ENCODE measurements at places on chromosomes 13 and 19.
A peak's percentile ranks its signal among the peaks of the same experiment; 100 is the strongest.

DNA sequence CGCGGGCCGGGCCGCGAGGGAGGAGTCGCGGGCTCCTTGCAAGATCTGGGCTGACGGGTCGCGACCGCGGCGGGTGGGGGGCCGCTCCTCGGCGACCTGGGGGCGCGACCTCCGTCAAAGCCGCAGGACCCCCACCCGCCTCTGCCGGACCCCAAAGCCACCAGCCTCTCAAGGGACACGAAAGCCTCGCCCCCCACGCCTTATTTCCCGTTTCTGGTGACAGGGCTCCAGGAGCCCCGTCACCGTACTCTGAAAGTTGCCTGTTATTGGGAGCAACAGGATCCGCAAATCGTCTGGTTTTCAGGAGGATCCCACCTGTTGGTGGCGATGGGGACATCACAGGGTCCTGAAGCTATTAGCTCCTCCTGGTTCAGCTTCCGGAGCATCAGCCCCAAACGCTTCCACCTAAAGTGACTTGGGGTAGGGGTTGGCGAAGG lies 530 bp downstream of the MAU2 start:
- DNase-seq: no peak

DNA sequence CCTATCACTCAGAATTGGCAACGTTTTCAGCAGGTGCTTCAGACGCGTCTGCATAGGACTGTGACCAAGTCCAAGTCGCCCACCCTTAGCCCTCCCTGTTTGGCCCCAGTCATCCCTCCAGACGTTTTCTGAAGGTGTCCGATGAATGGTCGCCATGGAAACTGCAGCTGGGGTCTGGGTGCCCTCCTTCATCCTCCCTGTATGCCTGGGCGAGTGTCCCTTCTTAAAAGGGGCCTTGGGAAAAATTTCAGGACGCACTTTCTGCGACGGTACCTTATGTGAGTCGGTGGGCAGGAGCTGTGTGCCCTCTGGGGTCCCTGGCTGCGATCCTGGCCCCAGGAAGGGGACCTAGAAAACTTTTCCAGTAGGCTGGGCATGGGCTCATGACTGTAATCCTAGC lies 25.1 kb downstream of the MAN2B1 start:
- no peak for DNase-seq

- DNase-seq: peak; percentile 51
These were observed 44.5 kb downstream of the TMEM255B start for GRCh38 chr13:113803409-113804016.

DNA sequence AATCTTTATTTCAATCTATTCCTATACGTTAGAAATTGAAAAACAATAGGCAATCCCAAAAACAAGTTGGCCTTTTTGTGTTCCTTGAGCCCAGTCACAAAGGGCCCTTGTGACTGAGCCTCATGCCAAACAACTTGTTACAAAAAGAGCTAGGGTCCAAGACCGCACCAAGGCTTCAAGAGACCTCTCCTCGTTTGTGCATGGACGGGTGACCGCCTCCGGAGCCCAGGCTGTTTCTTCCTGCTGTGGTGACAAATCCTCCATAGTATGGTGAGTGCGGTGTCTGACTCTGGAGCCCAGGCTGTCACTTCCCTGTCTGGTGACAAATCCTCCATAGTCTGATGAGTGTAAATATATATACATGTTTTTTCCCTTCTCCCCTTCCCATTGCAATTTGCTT lies 63.7 kb downstream of the ZNF93 start:
- DNase-seq: no peak

DNA sequence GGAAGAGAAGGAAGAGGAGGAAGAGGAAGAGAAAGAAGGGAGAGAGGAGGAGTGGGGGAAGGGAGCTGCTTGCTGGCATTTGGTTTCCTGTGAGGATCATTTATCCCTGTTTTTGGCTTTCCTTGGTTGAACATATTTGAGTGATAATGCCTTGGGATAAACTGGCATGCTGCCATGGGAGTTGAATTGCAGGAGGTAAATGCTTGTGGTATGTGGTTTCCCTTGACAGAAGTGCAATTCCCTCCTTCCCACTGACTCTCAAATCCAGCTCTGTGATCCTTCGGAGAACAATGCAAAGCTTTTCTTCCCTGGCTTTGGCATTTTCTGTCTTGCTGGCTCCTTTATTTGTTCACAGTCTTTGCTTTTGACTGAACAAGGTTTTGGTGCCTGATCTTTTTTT lies 27.2 kb upstream of the CBY2 start:
- peak; percentile 78 for DNase-seq

GRCh38 chr19:572743-573518 lies 535 bp downstream of the BSG start:
- no peak for DNase-seq

DNA sequence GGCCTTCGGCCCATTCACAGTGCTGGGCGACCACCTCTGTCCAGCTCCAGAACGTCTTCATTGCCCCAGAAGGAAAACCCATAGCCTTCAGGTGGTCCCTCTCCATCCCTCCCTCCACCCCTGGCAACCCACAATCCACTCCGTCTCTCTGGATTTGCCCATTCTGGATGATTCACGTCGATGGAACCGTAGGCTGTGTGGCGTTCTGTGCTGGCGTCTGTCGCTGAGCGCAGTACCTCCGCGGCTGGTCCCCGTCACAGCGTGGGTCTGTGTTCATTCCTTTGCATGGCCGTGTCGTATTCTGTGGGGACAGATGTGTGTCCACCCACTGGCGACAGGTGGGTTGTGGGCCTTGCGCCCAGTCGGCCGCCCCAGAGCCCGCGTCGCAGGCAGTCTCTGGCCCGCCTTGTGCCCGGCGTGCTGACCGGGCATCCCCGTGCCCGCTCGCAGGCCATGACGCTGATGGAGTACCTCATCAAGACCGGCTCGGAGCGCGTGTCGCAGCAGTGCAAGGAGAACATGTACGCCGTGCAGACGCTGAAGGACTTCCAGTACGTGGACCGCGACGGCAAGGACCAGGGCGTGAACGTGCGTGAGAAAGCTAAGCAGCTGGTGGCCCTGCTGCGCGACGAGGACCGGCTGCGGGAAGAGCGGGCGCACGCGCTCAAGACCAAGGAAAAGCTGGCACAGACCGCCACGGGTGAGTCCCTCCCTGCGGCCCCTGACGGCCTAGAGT lies 10.1 kb downstream of the EPN1 start:
- DNase-seq: peak; percentile 58

- no peak for DNase-seq
These were observed 3.1 kb downstream of the POLR1G start for GRCh38 chr19:45409557-45409920.

DNA sequence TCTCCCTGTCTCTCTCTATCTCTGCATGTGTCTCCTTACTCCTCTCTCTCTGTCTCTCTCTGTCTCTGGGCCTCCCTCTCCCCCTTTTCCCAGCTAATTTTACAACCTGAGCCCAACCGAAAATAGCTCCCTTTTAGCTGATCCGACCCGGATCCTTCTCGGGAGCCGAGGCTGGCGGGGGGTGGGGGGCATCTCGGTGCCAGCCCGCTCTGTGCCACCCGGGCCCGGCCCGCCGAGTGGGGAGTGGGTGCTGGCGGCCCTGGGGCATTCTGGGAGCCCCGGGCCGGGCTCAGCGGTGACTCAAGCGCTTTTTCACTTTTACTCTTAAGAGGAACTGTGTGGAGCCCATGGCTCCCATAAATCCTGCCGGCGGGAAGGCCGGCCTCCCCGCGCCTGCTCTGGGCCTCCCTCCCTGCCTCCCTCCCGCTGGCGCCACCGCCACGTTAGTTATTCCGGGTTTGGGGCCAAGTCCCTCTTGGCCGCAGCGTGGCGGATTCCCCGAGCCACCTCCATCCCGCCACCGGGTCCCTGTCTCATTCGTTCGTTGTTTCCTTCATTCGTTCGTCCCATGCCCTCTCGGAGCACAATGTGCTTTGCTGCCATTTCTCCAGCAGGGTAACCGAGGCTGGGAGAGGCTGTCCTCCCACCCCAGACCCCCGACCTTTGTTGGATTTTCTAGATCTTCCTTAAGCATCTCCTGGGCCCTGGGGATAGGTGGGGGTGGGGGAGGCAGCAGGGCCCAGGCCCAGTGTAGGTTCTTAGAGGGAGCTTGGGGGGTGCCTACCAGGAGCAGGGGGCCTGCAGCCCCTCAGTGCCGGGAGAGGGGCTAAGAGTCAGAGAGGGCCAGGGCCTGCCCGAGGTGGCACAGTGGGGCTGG lies 3.2 kb downstream of the NFIC start:
- no peak for DNase-seq

- no peak for DNase-seq
These were observed 421 bp upstream of the KLF5 start for GRCh38 chr13:73058432-73058735.

- no peak for DNase-seq
These were observed 61.8 kb downstream of the RXFP2 start for GRCh38 chr13:31801088-31801487.

- no peak for DNase-seq
These were observed 113.3 kb downstream of the SPRY2 start for GRCh38 chr13:80227645-80228044.

- DNase-seq: no peak
These were observed 161.4 kb downstream of the EFNB2 start for GRCh38 chr13:106373989-106374572.

DNA sequence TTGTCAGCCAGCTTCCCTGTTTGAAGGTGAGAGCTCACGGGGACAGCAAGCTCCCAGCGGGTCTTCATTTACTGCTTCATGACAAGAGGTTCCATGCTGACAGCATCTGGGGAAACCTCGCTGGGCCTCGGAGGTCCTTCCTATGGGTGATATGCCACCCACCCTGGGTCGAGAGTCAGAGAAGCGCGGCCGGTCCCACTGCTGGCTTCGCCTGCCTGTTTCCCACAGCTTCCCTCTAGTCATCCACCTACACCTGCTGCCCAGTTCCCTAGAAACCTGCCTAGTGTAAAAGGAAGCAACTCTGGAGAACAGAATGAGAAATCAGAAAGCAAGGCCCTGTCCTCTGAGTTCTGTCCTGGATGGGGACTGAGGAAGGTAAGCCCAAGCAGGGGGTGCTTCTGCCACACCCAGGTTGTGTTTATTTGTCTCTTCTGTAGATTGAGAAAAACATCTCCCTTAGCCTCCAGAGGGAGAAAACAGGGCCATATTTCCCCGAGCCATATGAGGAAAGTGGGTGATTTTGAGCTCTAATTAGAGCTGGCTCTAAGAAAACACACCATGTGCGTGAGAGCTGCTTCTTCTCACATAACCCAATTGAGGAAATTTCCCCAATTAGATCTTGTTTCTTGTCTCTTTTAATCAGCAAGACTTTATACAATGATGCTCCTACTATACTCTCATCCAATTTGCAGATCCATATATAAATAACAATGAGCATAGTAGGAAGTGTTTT lies 504.3 kb downstream of the IRS2 start:
- no peak for DNase-seq

DNA sequence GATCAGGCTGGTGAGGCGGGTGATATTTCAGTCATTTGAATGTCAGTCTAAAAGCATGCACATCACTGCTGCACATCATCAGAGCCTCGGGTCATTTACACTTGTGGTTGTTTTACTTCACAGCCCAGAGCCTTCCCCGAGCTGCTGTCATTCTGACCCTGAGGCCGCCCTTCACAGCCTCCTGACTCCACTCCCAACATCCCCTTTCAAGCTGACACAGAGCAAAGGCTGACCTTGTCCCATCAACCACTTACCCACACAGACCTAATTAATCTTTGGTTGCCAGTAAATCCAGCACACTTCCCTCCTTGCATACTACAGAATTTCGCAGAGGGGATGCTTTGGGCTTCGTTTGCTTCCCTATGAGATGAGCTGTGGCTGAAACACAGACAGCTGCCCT lies 528.1 kb downstream of the DIAPH3 start:
- DNase-seq: no peak

GRCh38 chr19:39197808-39198207 lies 1.0 kb downstream of the NCCRP1 start:
- DNase-seq: no peak

DNA sequence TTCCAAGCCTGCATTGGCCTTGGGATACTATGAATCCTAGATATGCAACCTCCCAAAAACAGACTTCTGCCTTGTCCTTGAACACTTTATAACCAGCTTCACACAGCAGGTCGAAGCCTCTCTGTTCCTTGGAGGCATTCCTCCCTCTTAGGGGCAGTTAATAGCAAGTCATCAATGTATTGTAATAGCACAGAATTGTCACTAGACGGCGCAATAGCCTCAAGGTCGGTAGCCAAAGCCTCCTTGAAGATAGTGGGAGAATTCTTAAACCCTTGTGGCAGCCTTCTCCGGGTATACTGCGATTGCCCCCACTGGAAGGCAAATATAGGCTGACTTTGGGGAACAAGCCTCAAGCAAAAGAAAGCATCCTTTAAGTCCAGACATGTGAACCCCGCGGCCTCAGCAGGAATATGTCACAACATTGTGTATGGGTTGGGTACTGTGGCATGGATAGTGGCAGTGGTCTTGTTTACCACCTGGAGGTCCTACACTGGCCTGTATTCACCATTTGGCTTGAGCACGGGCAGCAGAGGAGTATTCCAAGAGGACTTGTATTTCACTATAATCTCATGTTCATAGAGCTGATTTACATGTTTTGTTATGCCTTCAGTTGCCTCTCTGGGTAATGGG lies 61.1 kb downstream of the ZNF431 start:
- DNase-seq: no peak

DNA sequence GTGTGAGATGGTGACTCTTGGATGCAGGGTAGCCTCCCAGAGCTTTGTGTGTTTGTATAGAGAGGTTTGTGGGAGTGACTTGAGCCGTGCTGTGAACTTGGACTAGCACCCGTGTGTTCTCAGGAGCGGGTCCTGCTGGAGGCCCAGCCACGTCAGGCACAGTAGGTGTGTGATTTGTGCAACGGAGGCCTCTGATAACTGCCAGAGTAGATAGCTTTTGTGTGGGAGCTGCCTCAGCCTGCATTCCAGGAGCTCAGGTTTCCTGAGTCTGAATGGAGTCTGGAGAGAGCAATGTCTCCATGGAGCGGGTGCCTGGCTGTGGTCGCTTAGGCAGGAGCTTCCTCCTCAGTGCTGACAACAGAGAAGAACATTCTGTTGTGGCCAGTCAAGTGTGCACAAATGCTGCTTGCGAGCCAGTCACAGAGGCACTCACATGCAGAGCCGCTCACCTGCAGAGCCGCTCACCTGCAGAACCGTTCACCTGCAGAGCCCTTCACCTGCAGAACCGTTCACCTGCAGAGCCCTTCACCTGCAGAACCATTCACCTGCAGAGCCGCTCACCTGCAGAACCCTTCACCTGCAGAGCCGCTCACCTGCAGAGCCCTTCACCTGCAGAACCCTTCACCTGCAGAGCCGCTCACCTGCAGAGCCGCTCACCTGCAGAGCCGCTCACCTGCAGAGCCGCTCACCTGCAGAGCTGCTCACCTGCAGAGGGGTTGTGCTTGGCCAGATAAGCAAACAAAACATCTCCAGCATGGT lies 32.6 kb downstream of the TFDP1 start:
- no peak for DNase-seq

- no peak for DNase-seq
These were observed 17.8 kb downstream of the ERFL start for GRCh38 chr19:41910240-41910991.

DNA sequence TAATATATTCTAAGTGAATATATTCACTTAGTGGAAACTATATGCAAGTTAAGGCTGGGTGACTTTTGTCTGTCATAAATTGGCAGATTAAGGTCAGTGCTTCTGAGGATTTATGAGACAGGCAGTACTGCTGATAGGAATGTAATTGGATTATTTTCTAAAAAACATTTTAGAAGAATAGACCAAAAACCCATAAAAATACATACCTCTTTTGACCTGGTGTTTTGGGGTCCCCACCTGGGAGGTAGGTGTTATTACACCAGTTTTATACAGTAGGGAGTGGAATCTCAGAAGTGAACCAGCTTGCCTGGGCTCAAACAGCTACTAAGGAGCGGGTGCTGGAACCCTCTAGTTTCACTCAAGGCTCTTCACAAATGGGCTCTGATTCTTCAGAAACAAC lies 25.3 kb downstream of the COG3 start:
- DNase-seq: no peak

GRCh38 chr13:99686944-99687411 lies 185.7 kb downstream of the TM9SF2 start:
- DNase-seq: no peak

- DNase-seq: no peak
These were observed 171.0 kb upstream of the TSC22D1 start for GRCh38 chr13:44747179-44747578.

Data from RWPE2 (cell line).